ENCODE measurements at places on chromosomes 3 and 15. TPM values are rescaled to one million over a fixed set of nuclear protein-coding genes. Genes with fewer than 3 reads are reported as not detected.

The DUOX1 gene
- 0.71 TPM for total RNA-seq

The TM4SF18 gene
- 3.1 TPM for total RNA-seq

The PLXND1 gene
- 358 TPM for total RNA-seq

The ZBTB38 gene
- total RNA-seq, result 139 TPM

The UBE2E1 gene
- total RNA-seq, result 87.2 TPM

The FAM219B gene
- total RNA-seq, result 64.7 TPM

The TPRG1 gene
- 19.8 TPM for total RNA-seq

The CGNL1 gene
- 19.4 TPM for total RNA-seq

The DPPA4 gene
- total RNA-seq, result not detected

The IGSF11 gene
- total RNA-seq, result 0.42 TPM

The TNNC1 gene
- 2.6 TPM for total RNA-seq

The TMEM158 gene
- total RNA-seq, result 3.2 TPM

The ARPP21 gene
- total RNA-seq, result 1.8 TPM
